ENCODE measurements at places on chromosomes 16 and 17. TPM values are rescaled to one million over a fixed set of nuclear protein-coding genes. Genes with fewer than 3 reads are reported as not detected.

ABI3 gene
- not detected for total RNA-seq

SMTNL2 gene
- total RNA-seq: 0.74 TPM

RRAD gene
- 53.2 TPM for total RNA-seq

CIBAR2 gene
- not detected for total RNA-seq

Data from A549 treated with AZD2906 at 1 μM for 4 hours (cell line).